Heart right ventricle (tissue), 16 donors: ENCODE measurements at places on chromosomes 2 and 18. TPM values are rescaled to one million over a fixed set of nuclear protein-coding genes. Genes with fewer than 3 reads are reported as not detected.

The KCNG2 gene
- total RNA-seq: not detected

The ZNF396 gene
- 0.71 TPM for total RNA-seq

The RESP18 gene
- not detected for total RNA-seq

The IL1RL1 gene
- total RNA-seq: 2.8 TPM

The AQP12A gene
- not detected for total RNA-seq

GRCh38 chr18:43650426-43650825 is 373.1 kb upstream of the SYT4 start:
- DNase-seq: no peak

DNA sequence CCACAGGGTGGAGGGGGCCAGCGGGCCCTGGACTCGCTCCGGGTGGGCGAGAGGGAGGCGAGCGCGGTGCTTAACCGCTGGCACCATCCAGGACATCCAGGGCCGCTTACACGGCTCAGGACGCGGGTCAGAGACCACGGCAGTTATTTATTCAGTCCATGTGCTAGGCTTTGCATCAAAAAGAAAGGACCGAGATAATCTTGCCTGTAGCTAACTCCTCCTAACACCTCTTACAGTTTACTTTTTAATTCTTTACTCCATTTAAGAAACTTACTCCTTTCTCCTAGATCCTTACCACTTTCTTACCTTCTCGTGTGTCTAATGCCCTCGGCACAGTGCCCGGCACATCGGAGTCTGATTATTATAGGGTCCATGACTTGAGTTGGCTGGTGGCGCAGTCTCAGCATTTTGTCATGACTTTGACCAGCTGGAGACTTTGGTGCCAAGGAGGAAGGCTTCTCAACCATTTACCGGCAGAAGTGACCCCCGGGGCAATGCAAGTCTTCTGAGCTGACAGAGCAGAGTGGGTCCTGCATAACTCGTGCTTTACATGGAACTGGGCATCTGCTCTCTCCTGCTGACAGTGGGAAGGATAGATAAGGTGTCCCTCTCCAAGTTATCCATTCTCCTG is 503 bp downstream of the ANXA4 start:
- no peak for DNase-seq

DNA sequence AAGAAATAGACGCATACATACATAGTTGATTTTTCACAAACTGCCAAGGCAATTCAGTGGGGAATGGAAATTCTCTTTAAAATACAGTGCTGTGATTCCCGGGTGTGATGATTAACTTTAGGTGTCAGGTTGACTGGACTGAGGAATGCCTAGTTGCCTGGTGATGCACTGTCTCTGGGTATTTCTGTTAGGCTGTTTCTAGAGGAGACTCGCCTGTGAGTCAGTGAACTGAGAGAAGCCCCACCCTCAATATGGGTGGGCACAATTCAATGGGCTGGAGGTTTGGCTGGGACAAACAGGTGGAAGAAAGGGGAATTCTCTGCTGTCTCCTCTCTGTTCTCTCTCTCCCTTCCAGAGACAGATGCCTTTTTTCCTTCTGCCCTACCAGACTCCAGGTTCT is 187.6 kb downstream of the ARHGAP28 start:
- no peak for DNase-seq

GRCh38 chr2:62586981-62587380 is 81.0 kb upstream of the TMEM17 start:
- DNase-seq: no peak

- peak; percentile 55 for DNase-seq
These were observed 135.6 kb downstream of the TFCP2L1 start for GRCh38 chr2:121149384-121149783.

DNA sequence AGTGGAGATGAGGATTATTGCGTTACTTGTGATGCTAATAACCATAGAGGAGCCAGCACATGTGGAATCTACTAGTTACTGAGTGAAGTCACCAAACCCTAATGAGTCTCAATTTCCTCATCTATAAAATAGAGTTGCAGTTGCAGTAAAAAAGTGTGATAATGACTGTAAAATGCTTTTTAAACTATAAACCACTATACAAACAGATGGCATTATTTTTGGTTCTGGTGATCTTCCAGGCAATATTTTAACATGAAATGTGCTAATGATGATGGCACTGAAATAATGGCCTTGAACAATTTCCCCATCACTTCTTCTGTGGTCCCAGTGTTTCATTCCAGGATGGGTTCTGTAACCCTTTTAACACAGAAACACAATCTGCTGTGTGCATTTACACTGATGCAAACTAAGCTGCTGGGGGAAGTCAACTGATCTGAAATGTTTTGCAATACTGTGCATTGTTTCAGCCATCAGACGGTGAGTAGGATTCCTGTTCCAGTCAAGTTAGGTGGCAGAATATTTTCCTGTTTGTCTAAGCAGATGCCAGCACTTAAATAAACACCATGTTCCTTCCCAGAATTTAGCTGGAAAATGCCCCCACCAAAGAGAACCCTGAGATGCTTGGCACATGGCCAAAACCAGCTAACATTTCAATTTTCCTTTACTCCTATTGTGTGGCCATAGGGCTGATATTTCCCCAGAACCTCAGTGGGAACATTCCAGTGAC is 52.6 kb downstream of the TACR1 start:
- no peak for DNase-seq

DNA sequence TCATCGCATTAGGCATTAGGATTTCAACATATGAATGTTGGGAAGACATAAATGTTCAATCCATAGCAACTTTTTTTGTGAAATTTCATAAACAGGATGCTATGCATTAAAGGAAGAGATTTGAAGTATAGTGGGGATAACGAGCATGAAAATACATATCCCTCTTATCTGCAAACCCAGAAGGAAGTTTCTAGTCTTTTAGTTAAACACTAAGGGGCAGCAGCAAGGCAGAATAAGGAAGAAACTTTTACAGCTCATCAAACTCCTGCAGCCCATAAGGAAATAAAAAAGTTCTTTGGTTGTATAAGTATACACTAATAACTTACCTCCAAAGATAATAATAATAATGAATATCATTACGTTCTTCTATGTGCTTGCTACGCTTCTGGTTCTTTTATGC is 81.5 kb downstream of the CD226 start:
- no peak for DNase-seq

DNA sequence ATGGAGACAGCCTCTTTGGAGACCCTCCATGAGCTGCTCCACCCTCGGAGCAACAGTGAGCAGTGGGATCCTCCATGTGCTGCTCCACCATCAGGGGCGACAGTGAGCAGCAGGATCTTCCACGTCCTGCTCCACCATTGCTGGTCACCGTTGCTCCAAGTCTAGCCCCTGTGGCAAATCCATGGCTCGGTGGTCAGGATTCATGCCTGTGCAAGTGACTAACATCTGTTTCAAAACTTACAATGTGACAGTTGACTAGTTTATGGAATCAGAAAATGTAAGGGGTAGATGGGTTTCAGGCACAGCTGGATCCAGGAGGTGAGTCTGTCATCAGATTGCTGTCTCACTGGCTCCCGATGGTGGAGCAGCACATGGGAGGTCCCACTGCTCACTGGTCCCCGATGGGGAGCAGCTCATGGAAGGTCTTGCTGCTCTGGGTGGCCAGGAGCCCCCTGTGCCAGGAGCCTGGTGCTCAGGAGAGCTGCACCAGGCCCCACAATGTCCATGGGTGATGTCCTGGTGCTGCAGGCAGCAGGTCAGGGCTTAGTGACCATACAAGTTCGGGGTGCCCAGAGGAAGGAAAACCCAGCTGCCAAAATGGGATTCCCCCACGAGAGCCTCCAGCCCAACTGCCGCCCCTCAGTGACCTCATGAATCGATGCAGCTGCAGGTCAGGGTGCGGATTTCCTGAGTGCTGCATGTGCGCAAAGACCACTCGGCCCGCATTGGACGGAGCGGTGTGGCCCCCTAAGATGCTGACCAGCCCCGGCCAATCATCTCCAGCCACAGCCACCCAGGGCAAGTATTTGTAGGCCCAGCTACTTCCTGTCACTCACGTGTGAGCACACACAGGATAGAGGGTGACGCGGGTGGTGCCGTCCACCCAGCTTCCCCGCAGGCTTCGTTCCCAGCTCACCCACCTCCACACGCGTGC is 116.5 kb upstream of the OTOS start:
- no peak for DNase-seq

GRCh38 chr2:224817676-224818075 is 101.5 kb upstream of the CCDC195 start:
- DNase-seq: no peak

DNA sequence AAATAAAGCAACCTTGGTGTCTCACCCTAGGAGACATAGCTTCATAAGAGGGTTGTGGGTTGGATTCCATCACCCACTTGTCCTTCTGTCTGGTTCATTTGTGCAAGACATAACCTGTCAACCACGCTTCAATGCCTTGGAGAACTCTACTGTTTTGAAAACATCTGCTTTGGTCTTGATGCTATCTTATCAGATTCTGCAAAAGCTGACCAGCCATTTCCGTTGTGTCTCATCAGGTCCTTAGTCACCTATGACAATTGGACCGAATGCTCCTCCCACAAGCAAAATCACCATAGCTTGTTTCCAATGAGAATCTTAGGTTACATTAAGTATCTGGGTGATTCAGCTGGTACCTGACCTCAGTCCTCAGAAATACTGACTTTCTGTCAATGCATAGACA is 35.4 kb downstream of the STAT4 start:
- no peak for DNase-seq

- peak; percentile 10 for DNase-seq
These were observed 53.4 kb upstream of the SCN1A start for GRCh38 chr2:166180951-166181812.

- no peak for DNase-seq
These were observed 333.4 kb upstream of the RAB6C start for GRCh38 chr2:129646107-129646506.

DNA sequence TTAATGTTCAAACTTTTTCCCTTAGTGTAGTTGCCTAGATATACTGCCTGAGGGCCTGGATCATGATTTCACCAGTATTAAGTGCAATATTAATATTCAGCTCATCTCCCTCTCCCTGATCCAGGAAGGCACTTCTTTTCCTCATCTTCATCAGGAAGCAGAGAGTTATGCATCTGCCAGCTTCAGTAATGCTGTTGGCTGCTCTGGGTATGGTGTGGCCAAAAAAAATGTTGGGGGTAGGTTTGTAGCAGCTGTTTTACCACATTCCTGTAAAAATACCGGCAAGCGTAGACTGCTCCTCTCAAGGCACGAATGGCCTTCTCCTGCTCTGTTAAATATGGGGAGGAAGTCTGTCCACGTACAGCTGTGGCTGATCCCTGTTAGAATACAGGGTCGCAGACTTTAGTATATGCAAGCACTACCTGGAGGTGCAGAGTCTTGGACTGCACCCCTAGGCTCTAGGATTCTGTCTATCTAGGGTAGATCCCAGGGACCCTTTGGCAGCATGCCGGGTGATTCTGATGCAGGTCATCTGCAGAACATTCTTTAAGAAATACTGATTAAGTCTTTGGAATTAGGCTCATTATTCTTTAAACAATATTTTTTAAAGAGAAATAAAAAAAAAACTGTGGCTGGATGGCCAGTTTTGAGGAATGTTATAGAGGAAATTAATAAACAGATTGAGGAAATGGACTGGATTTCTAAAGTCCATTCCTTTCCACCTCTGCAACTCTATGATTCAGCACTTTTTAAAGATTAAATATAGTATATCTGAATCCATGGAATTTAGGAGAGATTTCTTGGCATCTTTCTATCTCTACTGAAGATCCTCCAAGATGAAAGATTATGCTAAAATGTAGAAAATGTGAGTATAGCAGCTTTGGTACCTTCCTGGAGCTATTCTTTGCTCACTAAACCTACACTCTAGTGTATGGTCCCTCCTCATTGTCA is 21.0 kb upstream of the GLS start:
- DNase-seq: no peak

DNA sequence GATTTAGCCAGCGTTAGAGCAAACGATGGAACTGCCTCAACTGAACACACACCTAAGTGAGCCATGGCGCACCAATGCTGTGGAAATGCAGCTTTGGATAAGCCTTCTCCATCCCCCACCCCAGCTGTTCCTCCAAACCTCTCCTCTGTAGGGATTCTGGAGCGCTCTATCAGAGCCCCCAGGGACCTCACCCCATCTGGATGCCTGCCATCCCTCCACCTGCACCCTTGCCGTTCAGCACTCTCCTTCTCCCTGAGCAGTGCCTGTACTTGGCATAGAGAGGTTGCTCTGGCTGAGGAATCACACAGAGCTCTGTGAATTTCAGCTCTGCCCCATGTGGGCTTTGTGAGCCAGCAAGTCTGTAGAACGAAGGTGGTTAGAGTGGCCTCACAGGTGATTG is 42.8 kb upstream of the INHBB start:
- DNase-seq: no peak

DNA sequence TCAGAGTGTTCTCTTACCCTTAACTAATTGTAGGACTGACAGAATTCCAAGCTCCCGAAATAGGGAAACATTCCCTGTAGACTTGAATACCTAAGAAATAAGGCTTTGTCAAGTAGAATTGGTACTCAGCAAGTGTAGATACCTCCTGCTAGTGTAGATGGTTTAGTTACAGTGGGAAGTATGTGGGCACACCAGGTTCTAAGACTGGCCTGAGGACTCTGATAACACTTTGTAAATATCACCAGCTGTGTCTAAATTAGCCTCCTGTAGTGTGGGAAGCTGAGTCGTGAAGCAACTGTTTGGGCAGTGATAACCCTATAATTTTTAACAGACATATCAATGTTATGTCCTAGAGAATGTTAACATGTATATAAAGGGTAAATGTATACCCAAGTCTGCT is 304.5 kb downstream of the SLC8A1 start:
- no peak for DNase-seq
